Fibroblast of skin of back (primary cell): ENCODE measurements at places on chromosomes 11 and 22.

DNA sequence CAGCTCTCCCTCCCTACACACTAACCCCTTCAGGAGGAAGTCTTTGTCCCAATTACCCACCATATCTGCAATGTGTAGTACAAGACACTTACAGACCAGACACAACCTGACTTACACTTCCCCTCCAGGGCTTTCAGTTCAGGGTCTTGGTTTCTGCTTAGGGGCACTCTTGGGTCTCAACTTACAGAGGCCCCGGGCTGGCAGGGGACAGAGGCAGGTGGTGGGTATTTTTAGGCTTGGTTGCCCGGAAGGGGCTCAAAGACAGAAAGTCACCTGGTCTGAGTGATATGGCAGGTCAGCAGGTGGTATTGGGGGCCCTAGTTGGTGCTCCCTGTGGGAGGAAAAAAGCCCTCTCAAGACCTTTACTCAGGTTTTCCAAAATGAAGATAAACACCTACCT lies 3.4 kb upstream of the TMEM184B start:
- DNase-seq = no peak

GRCh38 chr11:86115542-86116385 lies 46.9 kb upstream of the PICALM start:
- DNase-seq = no peak

DNA sequence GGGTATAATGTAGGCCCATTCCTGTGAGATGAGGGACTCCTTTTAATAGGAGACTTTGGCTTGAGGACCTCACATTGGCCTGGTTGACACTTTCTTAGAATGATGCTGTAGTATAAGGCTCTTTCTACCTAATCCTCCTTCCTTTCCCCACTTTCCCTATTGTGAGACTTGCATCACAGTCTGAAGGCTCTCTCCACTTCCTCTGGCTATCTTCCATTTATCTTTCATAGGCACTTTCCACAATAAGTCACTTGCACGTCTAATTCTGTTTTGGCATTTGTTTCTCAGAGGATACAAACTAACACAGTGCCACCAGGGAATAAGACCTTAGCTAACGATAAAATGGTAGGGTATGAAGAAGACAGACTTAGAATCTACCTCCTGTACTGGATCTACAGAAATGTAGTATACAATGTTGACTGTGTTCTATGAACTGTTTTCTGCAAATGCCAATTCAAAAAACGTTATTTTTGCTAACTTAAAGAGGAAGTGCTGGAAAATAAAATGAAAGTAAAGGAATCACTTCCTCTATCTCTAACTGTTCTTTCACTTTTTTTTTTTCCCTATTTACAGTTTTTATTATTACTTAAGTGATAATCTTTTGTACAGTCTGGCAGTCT lies 17.9 kb upstream of the PDE3B start:
- no peak for DNase-seq

DNA sequence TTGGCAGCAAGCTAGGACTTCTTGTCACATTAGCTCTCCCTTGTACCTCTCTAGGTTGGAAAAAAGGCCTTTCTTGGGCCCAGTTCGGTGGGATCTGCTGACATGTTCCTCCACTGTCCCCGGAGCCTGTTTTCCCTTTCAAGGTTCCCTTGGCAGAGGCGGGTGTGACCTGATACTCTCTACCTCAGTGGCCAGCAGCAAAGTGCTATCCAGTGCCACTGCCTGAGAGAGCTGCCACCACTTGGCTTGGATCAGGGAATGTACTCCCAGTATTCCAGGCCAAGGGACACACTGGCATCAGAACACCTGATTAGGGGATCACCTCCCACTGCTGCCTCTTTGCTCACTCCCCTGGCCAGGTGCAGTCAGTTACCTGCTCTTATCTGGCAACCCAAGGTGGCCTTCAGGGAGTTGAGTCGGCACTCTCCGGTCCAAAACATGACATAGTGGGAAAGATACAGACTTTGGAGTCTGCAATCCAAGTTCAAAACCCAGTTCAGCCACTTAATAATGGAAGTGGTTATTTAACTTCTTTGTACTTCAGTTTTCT lies 17.8 kb upstream of the NAV2 start:
- no peak for DNase-seq
